ENCODE measurements at places on chromosomes 3 and 15. TPM values are rescaled to one million over a fixed set of nuclear protein-coding genes. Genes with fewer than 3 reads are reported as not detected.

The UCN2 gene
- total RNA-seq: not detected

The DNAH1 gene
- 8.3 TPM for total RNA-seq

The ITIH4 gene
- 11.1 TPM for total RNA-seq

The SOX2 gene
- 0.63 TPM for total RNA-seq

The RTP3 gene
- not detected for total RNA-seq

The SCN11A gene
- 0.07 TPM for total RNA-seq

The PYGO1 gene
- total RNA-seq: not detected

The STRC gene
- total RNA-seq: 1.2 TPM

The GP9 gene
- not detected for total RNA-seq

The APOD gene
- not detected for total RNA-seq

The GHRL gene
- 1.1 TPM for total RNA-seq

The TLR9 gene
- 26.5 TPM for total RNA-seq

The COX17 gene
- total RNA-seq: 54.3 TPM

The SIDT1 gene
- total RNA-seq: 11.3 TPM

The FANCD2 gene
- 33.0 TPM for total RNA-seq
